ENCODE measurements at places on chromosomes 2 and 18.

GRCh38 chr2:47905386-47906156 is 727 bp downstream of the FBXO11 start:
- no peak for DNase-seq

DNA sequence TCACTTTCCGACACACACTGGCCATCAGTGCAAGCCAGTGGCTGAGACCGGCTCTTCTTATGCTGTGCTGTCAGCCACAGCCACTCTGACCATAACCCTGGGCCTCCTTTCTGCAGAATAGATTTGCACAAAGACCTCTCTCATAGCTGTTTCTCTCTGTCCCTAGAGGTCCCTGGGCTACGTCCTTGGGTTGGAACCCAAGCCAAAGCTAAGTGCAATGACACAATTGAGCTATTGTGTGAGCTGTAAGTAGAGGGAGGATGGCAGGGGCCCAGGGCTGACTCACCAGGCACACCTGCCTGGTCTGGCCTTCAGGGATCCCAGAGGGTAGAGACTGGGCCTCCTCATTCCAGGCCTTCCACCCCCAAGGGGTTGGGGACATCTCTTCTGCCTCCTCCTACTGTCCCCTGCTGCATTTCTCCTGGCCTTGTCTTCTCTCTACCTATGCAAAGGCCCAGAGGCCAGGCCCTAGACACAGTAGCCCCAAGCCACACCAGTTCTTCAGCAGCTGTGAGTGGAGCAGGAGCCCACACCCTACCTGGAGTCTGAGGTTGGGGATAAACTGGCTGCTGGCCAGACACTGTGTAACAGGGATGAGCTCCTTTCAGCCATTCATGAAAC is 174.6 kb downstream of the NCK2 start:
- DNase-seq = no peak

DNA sequence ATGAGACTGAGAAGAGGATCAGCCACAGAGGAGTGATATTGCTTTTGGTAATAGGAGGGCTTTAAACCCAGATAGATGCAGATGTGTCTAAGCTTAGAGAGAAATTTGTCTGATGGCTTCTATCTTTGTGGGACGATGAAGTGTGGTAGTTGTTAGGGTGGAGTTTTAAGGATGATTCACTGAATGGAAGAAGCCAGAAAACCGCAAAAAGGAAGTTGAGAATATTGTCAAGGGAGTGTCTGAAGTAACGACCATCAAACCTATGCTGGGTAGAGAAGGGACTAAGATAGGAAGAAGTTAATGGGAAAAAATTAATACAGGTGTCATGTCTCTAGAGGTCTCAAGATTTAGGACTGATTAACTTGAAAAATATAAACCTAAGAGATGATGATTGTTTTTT is 195.6 kb upstream of the MC4R start:
- no peak for DNase-seq

GRCh38 chr2:97781981-97782380 is 68.6 kb downstream of the ZAP70 start:
- DNase-seq = no peak

GRCh38 chr18:58373481-58373880 is 255.4 kb downstream of the ALPK2 start:
- no peak for DNase-seq

DNA sequence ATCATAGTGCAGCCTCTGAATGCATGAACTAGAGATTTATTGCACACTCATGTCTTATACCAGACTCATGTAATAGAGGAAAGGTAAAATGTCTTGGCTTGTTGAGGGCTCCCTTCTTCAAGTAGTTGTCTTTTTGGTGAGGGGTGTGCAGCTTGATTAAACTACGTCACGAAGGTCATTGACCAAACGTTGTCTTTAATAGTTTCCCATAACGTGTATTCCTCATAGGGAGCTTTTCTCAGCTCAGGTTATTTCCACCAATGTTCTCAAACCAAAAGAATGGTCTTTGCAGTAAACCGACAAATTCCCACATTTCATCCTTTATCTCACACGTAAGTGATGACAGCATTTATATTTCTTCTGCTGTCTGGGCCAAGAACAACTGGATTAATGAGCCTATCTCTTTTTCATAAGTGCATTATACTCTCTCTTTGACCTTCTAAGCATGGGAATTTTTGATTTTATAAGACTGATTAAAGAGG is 547.7 kb upstream of the ZEB2 start:
- no peak for DNase-seq

DNA sequence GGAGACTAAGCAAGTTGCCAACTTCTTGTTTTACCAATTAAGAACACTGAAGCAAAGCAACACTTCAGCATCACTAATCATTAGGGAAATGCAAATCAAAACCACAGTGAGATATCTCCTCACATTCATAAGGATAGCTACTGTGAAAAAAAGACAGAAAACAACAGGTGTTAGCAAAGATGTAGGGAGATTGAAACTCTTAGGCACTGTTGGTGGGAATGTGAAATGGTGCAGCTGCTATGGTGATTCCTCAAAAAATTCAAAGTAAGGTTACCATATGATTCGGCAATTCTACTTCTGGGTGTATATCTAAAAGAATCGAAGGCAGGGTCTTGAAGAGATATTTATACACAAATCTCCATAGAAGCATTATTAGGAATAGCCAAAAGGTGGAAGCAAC is 8.6 kb upstream of the PRKD3 start:
- DNase-seq = no peak

DNA sequence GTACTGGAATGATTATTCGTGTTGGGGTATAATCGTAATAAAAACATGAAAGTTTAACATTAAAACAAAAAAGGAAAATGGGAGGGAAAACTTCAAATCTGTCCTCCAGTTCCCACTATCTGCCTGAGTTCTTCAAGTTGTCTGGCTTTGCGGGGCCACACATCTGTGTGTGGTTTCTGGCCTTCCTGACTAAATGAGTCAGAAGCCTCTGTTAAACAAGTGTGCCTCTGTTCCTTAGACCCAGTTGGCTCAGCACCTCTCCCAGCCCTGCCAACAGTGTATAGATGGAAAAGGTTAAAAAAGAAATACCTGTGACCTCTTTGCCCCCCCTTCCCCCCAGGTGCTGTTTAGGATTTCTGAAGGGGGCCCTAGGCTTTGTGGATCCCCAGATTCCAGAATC is 30.2 kb downstream of the XDH start:
- no peak for DNase-seq

DNA sequence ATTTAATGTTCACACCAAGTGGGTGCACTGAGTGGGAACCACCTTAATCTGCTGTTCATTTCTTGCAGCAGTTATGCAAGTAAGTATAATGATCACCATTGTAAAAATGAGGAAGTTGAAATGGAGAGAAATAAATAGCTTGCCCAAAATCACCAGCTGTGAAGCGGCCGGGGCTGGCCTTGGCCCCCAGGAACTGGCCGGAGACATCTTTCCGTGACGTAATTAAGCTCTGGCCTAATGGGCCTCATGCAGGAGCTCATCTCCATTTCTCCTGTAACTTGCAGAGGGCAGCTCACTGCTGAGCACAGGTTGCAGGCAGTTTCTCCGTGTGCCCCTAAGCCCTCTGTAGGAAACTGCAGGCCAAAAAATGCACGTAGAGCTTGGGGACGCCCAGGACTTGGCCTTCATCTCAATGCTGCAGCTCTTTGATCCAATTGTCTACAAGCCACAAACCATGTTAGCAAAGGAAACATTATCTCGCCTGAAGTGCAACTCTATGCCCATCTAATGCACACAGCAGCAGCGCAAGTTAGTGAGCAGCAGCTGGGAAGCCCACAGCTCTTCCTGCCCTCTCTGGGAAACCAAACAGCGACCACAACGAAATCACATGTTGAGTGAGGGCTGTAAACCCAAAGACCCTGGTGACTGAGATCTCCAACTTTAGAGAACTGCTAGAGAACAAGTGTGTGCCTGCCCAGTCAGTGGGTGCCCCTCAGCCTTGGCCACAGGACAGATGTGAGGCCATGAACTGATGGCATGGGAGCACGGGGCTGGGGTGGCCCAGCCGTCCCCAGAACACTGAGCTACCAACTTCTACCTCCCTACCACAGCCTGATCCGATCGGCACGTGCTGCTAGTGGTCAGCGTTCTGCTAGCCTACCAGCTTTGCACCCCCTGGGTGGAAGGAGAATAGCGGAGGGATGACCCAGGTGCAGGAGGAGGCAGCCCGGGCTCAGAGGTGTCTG is 28.8 kb downstream of the APCDD1 start:
- no peak for DNase-seq

DNA sequence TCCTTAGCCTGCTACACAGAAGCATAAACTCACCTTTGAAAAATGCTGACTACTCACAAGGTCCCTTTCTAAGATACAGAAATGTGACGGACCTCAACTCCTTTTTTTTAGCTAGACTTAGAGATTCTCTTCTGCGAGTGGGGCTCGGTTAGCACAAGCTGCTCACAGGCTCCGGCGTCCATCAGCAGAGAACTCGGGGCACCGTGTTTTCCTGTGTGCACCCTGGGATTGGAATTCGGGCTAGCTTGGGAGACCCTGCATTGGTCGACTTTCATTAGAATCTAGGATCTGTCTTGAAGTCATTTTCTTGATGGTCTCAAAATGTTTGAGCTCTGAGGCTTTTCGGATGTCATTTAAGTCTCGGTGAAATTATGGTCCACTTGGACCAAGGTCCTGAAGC is 191.2 kb downstream of the GBX2 start:
- DNase-seq = no peak

DNA sequence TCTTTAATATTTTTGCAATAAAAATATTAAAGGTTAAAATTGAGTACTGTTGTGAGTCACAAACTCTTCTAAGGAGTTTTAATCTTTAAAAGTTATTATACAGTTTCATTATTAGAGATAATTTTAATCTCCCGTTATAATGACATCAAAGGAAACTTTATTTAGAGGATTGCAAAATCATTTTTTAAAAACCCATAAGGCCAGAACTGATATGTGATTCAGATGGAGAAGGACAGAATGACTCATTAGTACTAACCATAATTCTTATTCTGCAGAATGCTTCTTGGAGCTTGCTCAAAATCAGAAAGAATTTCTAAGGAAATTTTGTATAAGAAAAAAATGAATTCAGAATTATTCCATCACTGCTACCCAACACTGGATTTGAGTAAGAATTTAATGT is 12.5 kb upstream of the HNRNPLL start:
- no peak for DNase-seq

- no peak for DNase-seq
Measured at GRCh38 chr2:169415233-169415748, 53.0 kb upstream of the LRP2 start.

DNA sequence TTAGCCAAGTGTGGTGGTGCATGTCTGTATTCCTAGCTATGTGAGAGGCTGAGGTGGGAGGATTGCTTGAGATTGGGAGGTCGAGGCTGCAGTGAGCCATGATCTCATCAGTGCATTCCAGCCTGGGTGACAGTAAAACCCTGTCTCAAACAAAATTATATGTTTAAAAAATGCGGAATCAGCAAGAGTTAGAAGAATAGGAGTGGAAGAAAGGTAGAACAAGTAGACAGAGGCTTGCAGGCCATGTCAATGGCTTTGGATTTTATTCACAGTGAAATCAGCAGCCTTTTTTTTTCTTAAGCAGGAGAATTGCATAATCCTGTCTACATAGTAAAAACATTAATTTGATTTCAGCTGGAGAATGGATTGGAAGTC is 7.8 kb upstream of the MTLN start:
- no peak for DNase-seq

GRCh38 chr2:164151522-164151921 is 415.7 kb upstream of the FIGN start:
- DNase-seq = no peak

DNA sequence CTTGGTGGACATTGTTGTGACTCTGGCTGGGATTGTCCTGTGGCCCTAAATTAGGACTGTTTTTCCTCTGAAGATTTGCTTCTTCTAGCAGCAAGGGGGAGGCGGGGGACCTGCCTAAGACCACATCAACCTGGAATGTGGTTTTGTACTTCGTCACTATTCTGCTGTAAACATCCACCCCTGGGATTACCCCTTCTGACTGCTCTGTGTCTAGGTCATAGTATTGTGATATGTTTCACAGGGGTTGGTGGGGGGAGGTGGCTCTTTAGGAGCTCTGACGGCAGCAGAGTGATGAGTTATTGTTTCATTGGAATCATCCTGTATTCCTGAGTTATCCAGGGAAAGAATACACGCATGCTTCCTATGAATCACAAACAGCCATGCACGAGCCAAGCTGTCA is 226.4 kb upstream of the MYT1L start:
- DNase-seq = no peak

DNA sequence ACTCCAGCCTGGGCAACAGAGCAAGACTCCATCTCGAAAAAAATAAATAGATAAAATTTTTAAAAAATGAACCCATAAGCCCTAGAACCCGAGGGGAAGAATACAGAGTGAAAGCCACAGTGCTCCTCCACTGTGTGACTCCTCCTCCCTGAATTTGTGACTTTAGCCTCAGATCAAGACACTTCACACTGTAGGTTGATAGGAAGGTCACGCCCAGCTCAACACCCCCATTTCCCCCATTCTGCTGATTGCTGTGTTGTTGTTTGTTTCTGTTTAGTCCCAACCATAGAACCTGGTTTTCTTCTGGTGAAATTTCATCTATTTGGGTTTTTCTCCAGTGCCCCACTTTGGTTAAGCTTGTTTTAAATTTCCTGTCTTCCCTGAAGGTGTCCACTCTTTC is 102.2 kb downstream of the VIT start:
- no peak for DNase-seq

DNA sequence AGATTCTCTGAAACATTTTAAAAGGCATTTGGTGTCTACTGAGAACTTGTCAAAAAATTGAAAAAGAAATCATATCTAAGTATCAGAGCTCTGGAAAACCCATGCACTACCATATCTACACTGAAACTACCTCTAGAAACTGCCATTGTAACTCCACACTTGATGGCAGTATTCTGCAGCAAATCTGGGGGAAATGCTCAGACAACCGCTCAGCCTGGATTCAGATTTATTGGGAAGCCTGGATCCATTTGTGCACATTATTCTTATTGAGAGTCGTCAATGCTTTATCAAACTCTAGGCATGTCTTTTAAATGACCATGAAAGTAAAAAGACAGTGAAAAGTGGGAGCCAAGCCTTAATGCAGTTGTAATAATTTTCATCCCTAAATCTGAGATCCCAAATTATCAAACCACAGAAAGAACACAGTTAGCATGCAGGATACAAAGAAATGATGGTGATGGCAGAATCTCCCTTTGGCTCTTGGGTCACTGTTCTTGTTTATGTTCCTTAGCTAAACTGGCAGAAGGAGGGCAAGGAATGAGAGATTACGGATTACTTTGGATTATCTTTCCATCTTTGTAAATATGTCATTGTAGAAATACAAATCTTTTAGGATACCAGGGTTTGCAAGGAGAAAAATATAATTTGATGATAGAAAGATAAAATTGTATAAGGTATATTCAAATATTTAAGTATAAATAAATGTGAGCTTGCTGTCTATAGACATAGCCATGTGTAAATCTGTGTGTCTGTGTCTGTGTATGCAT is 512.1 kb upstream of the SYT4 start:
- no peak for DNase-seq

DNA sequence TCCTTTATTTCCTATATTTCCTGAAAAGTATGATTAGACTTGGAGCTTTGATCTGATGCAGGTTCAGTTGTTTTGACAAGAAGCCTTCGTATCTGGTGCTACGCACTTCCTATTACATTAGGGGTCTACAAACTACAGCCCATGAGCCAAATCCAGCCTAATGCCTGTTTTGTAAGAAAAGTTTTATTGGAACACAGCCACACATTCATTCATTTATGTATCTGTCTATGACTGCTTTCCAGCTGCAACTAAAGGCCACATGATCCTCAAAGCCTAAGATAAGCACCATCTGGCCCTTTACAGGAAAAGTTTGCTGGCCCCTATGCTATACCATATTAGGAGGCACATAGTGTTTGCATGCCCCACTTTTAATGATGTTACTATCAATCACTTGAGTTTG is 26.0 kb downstream of the EIF2AK3 start:
- DNase-seq = no peak

- no peak for DNase-seq
Measured at GRCh38 chr2:105793196-105793975, 48.7 kb downstream of the NCK2 start.
